ENCODE measurements at places on chromosomes 7 and 10.

GRCh38 chr7:25087855-25088254 lies 37.2 kb downstream of the CYCS start:
- DNase-seq: no peak

DNA sequence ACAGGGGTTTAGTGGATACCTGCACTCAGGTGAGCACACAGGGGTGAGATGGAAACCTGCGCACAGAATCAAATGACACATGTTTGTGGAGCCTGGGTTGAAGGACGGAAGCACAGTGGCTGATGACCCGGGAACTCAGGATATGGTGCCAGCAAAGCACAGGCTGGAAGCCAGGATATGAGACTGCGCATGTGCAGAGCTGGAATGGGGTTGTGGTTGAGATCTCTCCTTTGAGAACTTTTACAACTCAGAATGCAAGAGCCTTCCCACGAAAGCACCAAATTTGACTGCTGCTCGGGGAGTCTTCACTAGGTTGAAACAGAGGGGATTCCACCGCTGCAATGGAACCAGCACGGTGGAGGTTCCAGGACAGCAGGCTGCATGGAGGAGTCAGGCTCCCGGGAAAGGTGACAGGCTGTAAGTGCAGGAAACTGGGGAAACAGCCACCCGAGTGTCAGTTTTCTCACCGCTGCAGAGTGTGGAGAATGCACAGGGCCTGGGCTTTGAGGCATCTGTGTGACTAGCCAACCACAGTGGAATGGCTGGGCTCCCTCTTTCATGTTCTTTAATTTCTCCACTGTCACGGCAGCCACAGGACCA lies 133.4 kb upstream of the TCERG1L start:
- no peak for DNase-seq

DNA sequence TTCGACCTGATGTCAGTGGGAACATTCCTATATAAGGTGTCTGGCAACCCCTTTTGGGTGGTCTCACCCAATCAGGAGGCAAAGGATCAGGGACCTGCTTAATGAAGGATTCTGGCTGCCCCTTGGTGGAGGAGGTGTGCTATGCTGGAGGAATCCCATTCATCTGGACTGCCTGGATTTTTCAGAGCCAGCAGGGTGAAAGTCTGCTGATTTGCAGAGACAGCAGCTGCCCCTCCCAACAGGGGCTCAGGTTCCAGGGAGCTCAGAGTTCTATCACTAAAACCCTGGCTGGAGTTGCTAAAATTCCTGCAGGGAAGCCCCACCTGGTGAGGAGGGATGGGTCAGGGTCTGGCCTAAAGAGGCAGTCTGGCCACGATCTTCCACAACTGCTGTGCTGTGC lies 398.5 kb upstream of the CNTNAP2 start:
- DNase-seq: no peak

DNA sequence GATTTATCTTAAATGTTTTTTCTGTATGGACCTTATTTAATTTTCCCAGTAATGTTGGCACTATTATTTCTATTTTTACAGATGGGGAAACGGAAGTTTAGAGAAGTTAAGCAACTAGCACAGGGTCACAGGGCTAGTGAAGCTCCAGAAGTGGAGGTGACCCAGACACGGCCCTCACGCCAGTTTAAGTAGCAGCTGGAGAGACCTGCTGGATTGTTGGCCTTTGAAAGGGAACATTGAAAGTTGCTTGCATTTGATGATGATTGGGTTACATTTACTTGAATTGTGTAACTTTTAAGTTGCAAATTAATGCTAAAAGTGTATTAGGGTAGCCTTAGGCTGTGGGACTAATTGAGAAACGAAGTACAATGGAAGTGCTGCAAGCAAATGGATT lies 25.6 kb downstream of the CDK14 start:
- DNase-seq: no peak

GRCh38 chr7:52163311-52163710 lies 846.7 kb upstream of the COBL start:
- no peak for DNase-seq

All from left ventricle myocardium superior (tissue), 1 donor.